ENCODE measurements at places on chromosomes 7 and 10.

DNA sequence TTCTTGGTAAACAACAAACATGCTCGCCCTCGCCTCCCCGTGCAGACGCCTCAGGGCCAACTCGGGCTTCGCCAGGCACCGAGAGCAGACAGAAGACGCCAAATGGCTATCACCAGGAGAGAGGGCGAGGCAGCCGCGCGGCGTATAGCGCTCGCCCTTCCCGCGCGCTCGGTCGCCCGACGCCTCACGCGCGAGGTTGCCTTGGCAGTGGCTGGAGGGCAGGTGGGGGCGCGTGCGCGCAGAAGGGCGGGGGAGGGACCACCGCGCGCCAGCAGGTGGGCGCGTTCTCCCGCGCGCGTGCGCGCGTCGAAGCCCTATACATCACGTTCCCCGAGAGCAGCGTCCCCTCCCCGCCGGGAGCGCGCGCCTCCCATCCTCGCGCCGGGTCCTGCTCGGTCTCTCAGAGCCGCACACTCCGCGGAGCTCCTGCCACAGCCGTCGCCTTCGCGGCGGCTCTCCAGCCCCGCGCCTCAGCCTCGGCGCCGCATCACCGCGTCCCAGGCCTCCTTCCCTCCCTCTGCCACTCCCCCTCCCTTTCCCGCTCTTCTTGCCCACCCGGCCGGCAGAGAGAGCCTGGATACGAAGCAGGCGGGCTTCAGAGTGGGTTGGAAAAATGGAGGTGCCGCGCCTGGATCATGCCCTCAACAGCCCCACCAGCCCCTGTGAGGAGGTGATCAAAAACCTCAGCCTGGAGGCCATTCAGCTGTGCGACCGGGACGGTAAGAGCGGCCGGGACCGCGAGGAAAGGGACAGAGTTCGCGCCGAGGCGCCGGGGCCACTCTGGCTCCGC lies at the start of gene PHYHIPL:
Gene PHYHIPL (plus strand): TSS at position 403 of the 790 bp plus-strand sequence. CDS start 211 bp downstream, at position 614.
- DNase-seq = no peak

- no peak for DNase-seq
Measured at GRCh38 chr7:40551685-40552576, 417.1 kb downstream of the SUGCT start.

- DNase-seq = no peak
Measured at GRCh38 chr10:125982260-125982948, 86.0 kb downstream of the FANK1 start.

DNA sequence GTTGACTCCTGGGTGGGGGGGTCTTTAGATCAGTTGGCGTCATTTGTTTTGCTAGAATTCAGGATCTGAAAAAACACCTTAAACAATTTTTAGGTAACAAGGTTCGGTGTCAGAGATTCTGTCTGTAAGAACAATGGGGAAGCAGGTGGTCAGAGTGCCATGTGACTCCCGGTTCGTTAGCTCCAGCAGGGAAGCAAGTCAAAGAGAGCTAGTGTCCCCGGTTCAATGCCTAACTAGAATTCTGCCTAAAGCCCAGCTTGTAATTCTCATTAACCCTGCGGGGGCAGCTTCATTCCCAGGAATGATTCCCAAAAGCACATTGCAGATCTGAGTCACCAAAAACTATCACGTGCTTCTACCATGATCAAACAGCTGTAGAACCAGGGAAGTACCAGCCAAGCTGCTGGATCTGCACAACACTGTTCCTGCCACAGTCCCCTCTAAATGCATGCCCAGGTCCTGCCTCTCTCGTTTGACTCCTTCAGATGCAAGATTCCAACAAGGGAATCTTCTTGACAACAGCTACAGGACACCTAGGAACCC lies 664.3 kb upstream of the CELF2 start:
- no peak for DNase-seq

GRCh38 chr7:148084138-148084537 lies 506.4 kb upstream of the C7orf33 start:
- DNase-seq = no peak

DNA sequence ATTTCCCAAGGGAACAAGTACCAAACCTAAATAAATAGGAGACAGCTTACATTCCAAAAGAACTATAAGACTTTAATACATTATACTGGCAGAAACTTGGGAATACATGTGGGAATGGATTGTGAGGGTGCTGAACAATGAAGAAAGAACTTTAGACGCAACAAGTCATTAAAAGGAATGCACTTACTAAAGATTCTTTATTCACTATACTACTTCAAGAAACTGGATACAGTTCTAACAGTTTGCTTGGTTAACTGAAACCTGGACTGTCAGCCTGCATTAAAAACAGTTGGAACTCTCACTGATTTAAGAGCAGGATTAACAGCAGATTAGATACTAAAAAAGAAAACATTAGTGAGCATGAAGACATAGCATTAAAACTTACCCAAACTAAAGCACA lies 12.0 kb downstream of the CACUL1 start:
- DNase-seq = no peak

- no peak for DNase-seq
Measured at GRCh38 chr10:61623161-61623560, 39.6 kb upstream of the CABCOCO1 start.

GRCh38 chr10:6124666-6125065 lies 35.8 kb downstream of the RBM17 start:
- DNase-seq = no peak

GRCh38 chr7:46791188-46791587 lies 790.7 kb downstream of the TNS3 start:
- DNase-seq = no peak

- no peak for DNase-seq
Measured at GRCh38 chr7:28661826-28662595, 249.7 kb downstream of the CREB5 start.

GRCh38 chr10:27319752-27320431 lies 79.3 kb upstream of the ACBD5 start:
- DNase-seq = no peak

DNA sequence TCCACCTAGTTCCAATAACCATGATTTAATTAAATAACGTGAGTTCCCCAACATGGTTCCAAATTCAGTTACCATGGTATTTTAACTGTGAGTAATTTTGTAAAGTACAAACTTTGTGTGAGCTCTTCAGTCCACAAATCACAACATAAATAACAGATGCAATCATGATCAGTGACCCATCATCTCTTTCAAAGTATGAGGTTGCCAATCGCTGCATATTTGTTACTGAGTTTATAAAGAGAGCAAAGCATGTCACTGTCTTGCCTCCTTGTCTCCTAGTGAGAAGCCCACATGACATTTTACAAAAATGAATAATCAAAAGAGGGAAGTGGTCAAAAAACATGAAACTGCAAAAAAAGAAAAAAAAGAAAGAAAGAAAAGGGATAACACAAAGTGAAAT lies 69.1 kb upstream of the PDSS1 start:
- DNase-seq = no peak

DNA sequence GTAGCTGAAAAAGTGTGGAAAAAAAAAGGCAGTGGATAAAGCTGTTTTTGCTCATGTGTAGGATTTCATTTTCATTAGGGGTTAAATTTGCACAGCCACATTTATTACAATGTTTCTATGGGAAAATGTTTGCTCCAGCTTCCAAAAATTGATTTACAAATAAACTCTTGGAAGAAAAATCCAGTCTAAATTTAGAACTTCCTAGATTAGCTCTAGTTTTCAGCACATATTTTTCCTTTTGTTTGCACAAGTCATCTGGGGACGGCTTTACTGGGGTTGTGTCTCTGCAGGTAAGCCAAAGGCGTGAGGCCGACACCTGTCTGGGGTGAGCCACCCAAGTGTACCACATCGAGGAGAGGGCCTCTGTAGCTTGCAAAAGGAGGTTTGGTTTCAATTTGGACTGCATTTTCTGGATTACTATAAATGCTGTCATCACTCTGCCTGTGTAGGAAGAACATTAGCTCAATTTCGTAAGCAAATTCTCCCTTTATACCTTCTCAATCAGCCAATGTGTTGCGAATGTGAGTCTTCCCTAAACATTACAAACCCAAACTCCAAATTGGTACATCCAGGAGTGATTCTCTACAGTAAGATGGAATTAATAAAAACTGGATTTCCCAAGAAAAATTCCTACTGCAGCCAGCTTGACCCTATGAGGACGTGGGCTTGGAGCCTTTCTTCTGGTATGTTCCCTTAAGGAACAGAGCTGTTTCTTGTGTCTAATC lies 89.5 kb upstream of the ZNF438 start:
- DNase-seq = no peak

GRCh38 chr7:20241911-20242261 lies 24.7 kb upstream of the MACC1 start:
- no peak for DNase-seq

GRCh38 chr7:151558575-151558974 lies 38.9 kb upstream of the RHEB start:
- DNase-seq = no peak

DNA sequence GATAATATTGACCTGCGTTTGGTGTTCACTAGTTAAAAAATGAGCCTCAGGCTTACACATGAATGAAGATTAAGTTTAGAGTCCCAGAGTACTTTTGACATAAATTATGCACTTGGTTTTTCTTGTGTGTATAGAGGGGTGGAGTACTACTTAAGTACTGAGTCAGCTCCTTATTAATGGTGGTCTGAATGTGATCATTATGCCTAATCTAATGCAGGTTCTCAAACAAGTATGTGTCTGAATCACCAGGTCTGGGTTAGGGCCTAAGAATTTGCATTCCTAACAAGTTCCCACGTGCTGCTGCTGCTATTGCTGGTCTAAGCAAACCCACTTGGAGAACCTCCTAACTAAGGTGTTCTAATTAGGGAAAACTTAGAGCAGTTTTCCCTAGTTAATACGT lies 30.7 kb upstream of the STOX1 start:
- DNase-seq = no peak
